ENCODE measurements at places on chromosomes 7 and 10.
A peak's percentile ranks its signal among the peaks of the same experiment; 100 is the strongest.

- no peak for DNase-seq
These were observed 13.2 kb downstream of the ADAMTS14 start for GRCh38 chr10:70685455-70685911.

DNA sequence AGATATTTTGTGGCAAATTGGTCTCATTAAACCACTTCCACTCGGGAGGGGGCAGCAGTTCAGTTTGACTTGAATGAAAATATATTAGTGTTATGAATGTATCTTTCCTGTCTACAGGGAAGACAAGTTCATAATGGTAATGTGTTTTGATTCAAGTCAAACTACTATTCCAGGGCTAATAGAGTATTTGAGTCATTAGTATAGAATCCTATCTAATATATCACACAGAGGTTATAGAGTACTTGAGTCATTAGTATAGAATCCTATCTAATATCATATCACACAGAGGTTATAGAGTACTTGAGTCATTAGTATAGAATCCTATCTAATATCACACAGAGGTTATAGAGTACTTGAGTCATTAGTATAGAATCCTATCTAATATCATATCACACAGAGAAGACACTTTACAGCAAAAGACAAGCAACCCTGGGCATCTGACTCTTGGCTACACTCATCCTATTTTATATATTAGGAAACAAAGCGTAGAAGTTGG is 199.7 kb upstream of the MAGI2 start:
- no peak for DNase-seq

- DNase-seq, result no peak
These were observed 189.0 kb upstream of the CELF2 start for GRCh38 chr10:10828623-10829022.

DNA sequence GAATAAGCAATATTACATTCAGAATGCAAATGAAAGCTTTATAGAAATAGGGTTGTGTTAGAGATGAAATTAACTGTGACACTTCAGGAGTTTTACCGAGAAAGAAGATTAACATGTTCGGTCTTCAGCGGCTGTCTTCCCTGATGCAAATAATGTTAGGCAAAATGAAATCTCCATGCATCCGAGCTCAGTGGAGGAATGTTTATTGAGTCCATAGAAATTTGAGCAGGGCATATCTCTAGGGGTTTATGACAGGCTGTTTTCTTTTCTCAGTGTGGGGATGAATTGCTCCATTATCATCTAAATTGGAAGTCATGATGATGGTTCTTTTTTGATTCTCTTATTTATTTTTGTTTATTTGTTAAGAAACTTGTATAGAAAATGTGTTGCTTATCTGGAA is 31.7 kb downstream of the DYNC1I1 start:
- no peak for DNase-seq

- DNase-seq, result no peak
These were observed 84.7 kb downstream of the ARHGAP22 start for GRCh38 chr10:48520184-48520506.

GRCh38 chr7:674454-675410 is 51.8 kb upstream of the DNAAF5 start:
- peak; percentile 18 for DNase-seq

GRCh38 chr7:127514499-127514898 is 70.9 kb downstream of the GCC1 start:
- peak; percentile 75 for DNase-seq

DNA sequence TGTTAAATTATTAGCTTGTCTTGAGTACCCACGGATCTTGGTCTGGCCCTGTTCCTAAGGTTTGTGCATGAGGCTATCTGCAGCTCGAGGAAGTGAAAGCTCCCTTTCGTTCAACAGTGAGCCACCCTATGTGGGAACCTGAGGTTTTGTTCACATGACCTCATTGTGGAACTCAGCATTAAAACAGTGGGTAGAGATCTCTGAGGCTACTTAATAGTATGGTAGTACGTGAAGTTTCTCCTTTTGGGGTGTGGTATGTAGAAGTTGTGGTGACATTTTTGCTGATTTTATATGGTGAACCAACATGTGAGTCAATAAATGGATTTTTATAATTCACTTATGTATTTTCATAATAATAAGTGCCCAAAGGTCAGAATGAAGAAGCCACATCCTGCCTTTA is 252.7 kb upstream of the FERD3L start:
- peak; percentile 54 for DNase-seq

- no peak for DNase-seq
These were observed 22.6 kb downstream of the ZNRF2 start for GRCh38 chr7:30306976-30307375.

DNA sequence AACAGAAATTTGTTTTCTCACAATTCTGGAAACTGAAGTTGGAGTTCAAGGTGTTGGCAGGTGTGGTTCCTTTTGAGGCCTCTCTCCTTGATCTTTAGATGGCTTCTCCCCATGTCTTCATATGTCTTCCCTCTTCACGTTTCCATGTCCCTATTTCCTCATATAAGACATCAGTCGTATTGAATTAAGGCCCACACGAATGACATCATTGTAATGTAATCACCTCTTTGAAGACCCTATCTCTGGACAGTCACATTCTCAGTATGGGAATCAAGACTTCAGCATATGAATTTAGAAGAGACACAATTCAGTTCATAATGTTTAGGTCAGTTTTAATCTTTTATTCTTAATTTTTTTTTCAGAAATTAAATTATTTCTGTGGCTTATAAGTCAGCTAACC is 19.8 kb downstream of the VTI1A start:
- DNase-seq, result no peak

GRCh38 chr10:6474871-6475270 is 105.2 kb downstream of the PRKCQ start:
- DNase-seq, result no peak

DNA sequence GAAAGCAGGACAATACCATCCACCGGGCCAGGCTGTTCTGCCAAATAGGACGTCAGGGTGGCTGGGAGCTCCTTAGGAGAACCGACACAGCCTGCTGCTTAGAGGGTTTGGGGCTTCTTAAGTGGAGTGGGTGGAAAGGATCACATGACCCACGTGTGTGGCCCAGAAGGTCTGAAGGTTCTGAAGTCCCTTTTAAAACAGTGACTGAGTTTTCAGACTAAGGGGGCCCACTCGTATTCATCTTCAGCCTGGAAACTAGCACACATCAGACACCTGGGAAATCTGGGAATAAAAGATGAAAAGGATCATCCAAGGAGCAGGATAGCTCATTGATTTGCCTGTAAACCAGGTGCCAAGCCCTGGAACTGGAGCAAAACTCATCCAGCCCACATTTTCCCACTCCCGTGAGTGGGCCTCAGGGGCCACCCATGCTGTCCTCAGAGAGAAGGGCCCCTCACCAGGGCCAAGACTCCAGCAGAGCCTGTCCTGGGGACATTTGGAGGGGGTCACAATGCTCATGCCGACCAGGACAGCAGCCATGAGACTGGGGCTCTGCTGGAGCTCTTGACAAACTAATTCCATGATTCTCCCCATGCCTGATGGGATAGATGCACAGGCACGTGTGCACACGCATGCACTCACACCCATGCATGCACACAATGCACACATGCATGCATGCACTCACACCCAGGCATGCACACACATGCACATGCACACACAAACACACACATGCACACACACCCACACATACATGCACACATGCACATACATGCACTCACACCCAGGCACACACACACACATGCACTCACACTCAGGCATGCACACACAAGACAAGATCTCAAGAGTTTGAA is 168.8 kb upstream of the PPP2R2D start:
- DNase-seq, result no peak

GRCh38 chr7:151428378-151429236 is 11.3 kb downstream of the CRYGN start:
- DNase-seq, result peak; percentile 48

GRCh38 chr10:98295401-98295811 is 27.4 kb upstream of the LOXL4 start:
- DNase-seq, result peak; percentile 64

GRCh38 chr10:129626309-129626708 is 159.3 kb downstream of the MGMT start:
- no peak for DNase-seq

DNA sequence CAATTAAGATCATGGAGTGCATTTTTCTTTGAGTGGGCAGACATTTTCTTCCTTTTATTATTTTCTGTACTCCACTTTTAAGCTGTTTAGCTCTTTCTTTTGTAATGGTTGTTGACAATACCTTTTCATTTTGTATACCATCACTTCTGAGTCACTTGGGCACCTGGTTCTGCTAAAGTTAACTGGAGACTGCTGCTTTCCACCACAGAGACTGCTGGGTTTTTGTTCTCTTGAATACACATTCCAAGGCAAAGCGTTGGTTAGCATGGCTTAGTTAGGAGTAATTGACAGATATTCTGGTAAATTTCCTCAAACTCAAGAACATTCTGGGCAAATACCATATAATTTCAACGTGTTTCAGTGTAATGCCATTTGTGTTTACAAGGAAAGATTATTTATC is 541.9 kb upstream of the CELF2 start:
- DNase-seq, result no peak

- DNase-seq, result no peak
These were observed 44.9 kb upstream of the FAM3C start for GRCh38 chr7:121440857-121441503.

DNA sequence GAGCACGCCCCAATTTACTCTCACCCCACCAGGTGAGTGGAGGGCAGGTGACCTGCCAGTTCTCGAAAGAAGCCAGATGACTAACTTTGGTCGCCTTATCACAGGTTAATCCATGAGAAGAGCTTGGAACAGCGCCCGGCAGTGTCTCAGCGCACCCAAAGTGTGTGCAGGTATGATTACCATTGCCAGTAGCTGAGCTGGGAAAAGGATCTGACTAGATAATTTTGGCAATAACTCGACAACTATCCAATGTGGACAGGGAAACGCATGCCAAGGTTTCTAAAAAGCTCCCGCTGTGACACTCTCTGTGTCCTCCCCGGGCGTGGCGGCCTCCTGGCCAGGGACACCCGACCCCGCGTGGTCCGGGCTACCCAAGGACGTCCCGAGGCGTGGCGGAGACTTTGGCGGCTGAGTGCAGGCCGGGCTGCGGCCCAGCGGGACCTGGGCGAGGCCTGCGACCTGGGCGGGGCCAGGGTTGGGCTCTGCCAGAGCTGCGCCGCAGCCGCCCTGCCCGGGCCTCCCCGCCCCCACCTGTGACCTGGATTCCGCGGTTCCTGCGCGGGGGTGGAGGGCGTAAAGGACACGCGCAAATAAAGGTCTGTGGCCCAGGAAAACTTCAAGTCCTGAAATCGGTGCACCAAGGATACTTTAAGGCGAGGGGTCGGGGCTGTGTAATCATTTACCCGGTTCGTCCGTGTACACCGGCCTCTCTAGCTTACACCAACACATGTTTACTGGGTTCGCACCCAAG is 13.7 kb upstream of the WAPL start:
- peak; percentile 16 for DNase-seq

DNA sequence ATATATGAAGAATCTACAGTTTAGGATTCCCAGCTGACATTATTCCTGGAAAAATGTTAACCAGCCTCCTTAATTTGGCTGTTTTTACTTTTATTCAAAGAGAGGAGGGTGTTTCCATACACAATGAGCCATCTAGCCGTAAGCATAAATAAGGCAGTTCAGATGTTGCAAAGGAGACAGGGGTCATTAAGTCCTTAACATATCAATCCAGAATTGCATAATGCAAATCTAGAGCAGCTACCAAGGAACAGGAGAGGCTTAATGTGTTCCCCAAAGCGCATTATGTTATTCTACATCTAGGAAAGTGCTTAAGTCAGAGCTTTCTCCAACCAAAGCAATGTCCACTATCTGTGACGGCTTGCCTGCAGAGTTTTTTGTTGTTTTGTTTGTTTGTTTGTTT is 32.4 kb upstream of the TCF7L2 start:
- DNase-seq, result no peak

DNA sequence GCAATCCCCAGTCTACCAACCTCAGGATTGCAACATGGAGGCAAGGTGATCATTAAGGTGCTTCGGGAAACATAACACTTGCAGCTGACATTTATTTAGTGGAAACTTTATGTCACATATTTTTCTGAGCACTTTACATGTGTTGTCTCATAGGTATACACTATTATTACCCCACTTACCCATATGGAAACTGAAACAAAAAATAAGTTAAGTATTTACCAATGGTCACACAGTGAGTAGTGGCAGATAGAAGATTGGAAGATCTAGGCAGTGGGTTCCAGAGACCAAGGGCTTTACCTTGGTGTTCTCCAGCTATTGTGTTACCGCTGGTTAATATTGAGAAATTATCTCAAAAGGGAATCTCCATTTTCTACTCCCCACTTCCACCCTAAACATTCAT is 1279.1 kb upstream of the SORCS1 start:
- DNase-seq, result no peak

DNA sequence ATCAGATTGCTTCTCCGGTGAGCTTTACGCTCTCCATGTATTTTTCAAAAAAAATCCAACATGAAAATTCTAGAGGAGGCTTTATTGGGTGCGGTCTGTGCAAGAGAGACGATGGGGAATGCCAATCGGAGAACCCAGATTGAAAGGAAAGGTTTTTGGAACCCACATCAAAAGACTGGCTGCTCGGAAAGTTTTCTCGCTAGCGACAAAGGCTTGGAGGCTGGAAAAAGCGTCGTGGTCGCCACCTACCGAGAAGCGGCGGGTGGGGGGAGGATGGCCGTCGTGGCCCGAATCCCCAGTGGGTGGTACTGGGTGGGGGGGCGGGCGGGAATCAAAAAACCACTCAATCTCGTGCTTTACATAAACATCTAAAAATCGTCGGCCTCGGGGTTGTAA is 1.1 kb upstream of the GTF2I start:
- peak; percentile 86 for DNase-seq

DNA sequence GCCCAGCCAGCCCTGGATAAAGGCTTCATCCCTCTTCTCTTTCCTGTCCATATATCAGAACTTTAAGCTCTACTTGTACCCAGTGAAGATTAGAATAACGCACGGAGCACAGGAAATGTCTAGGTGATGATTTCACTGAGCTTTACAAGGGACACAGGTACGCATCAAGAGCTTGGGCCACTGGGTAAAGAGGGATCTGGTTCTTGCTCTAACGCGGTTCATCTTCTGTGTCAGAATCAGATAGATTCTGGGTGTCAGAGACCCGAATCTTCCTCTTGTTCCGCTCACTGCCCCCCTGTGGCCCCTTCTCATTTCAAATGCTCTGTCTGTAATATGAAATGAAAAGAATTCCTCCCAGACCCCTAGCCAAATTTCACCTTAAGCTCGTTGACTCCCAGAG is 24.7 kb downstream of the IL2RA start:
- no peak for DNase-seq

DNA sequence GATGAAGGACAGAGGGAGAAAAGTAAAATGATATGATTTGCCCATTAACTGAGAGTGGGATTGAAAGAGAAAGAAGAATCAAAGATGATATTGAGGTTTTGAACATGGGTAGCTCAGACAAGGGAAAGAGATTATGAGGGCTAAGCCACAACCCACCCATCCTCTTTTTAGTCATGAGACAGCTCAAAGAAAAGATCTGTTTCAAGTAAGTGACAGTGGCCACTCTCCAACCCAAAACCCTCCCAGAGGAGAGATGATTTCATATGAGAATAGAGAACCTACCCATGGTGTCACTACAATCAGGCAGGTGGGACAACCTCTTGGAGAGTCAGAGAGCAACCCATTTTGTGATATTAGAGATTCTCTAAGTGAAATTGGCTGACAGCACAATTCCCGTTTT is 32.2 kb downstream of the PLXNA4 start:
- no peak for DNase-seq
